ENCODE measurements at places on chromosomes 3 and 15.

DNA sequence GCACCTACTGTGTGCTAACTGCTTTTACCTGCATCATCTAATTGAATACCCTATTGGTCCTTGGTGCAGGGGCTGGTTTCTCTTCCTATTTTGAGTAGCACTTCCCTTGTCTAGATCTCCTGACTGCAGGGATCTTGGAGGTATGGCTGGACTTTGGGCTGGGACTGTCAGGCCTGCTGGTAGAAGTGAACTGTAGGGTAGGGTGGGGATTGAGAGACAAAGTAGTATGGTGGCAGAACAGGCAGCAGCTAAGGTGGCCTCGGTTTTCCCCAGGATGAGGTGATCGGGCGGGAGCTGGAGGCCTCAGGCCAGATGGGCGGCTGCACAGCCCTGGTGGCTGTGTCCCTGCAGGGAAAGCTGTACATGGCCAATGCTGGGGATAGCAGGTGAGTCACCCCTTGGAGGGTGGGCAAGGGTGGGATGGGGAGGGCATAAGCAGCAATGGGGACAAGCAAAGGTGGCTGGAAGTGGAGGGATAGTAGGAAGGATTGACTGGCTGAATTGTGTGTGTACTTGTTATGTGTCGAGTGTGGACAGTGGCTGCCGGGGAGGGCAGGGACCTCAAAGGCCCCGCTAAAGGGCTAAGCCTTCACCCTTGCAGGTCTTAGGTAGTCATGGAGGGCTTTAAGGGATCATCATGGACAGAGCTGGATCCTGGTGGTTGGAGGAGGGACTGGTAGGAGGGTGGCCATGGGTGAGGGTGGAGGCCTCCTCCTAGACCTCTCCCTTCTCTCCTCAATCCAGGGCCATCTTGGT, 2.0 kb downstream of the PPM1M start:
- no peak for DNase-seq

DNA sequence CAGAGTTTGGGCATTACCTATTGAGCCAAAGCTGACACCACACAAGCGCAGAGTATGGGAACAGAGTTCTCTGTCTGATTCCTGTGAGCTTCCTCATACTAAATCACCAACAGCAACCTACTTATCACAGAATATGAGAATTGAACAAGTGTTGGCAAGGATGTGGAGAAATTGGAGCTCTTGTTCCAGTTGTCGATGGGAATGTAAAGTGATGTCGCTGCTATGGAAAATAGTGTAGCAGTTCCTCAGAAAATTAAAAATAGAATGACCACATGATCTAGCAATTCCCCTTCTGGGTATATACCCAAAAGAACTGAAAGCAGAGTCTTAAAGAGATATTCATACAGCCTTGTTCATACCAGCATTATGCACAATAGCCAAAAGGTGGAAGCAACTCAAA, 33.4 kb downstream of the CD86 start:
- no peak for DNase-seq

GRCh38 chr3:30439451-30440053, 166.8 kb upstream of the TGFBR2 start:
- DNase-seq: no peak

DNA sequence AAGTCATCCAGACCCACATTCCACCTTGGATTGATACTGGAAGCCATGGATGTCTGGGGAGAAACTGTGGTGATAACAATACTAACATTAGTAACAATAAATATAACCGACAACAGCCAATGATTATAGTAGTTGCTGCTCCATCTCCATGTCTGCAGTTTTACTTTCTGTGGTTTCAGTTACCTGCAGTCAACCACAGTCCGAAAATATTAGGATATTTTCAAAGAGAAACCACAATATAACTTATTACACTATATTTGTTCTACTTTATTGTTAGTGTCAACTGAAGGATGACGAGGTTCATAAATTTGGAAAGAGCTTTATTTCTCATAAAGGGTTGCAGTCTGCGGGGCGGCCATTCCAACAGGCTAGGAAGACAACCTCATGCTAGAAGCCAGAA, 2.6 kb upstream of the NSMCE3 start:
- DNase-seq: no peak

- no peak for DNase-seq
These were observed 149.2 kb upstream of the CTNNB1 start for GRCh38 chr3:41050144-41050543.

- no peak for DNase-seq
These were observed 24.0 kb upstream of the TLE3 start for GRCh38 chr15:70121624-70122302.

- no peak for DNase-seq
These were observed 11.0 kb downstream of the LYSMD2 start for GRCh38 chr15:51726302-51727073.

DNA sequence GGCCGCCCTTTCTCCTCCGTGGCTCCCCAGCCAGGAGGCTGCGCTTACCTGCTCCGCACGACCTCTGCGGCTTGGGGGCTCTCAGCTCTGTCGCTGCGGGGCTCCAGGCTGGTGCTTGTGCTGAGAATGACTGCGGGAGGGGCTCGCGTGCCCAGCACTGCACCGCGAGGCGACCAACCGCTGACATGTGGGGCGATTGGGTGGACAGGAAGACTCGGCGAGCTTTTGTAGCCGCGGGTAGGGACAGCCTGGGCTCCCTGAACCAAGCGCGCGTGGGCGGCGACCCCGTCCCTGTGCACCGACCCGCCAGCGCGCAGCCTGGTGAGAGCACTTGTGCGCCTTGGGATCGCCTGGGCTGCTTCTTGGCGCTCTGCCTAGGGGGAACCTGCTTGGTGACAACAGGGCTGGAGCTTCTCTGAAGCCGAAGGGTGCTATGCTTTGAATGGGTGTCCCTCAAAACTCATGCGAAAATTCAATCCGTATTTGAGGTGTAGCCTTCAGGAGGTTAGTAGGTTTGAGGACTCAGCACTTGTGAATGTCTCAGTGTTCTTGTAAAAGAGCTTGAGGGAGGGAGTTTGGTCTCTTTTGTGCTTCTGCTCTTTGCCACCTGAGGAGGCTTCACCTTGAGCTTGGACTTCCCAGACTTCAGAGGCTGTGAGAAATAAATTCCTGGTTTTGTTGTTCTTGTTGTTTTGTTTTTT, 50.4 kb downstream of the IL12A start:
- no peak for DNase-seq

DNA sequence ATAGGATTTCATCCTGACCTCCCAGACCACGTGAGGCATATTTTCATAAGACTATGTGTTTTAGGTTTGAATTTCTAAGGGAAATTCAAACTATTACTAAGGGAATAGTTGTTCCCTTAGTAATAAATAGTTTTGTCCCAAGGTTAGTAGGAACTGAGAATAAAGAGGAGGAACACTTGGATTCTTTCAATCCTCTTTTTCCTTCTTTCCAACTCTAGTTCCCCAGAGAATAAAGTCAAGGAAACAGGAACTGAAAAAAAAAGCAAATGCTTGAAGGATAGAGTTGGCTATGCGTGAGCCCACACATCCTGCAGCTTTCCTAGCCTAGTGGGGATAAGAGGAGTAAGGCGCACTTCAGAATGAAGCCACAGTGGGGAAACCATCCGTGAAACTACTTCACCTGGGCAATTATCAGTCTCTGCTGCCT, 312.1 kb upstream of the TGFBR2 start:
- DNase-seq: no peak

DNA sequence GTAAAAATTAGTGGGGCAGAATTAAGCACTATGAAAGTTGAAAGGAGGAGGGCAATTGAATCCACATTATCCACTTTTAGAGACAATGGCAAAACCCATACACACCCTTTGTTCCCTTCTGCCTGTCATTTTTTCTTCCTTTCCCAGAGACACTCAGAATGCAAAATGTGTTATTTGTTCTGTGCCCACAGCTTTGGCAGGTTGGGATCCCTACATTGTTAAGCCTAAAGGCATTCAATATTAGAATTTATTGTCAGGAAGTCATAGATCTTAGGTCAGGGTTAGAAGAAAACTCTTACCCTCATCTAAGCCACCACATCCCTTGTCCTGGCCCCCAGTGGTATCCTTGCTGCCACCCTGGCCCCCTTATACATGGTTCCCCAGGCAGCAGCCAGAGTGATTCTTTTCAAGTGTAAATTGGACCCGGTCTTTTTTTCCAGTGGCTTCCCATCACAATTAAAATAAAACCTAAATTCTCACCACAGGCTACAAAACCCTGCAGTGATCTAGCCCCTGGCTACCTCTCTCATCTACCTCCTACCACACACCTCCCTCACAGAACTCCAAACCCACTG, 470.1 kb upstream of the ATP11B start:
- DNase-seq: no peak

GRCh38 chr3:134621854-134622253, 29.0 kb downstream of the KY start:
- no peak for DNase-seq

GRCh38 chr3:72186400-72186855, 401.5 kb upstream of the PROK2 start:
- DNase-seq: no peak

DNA sequence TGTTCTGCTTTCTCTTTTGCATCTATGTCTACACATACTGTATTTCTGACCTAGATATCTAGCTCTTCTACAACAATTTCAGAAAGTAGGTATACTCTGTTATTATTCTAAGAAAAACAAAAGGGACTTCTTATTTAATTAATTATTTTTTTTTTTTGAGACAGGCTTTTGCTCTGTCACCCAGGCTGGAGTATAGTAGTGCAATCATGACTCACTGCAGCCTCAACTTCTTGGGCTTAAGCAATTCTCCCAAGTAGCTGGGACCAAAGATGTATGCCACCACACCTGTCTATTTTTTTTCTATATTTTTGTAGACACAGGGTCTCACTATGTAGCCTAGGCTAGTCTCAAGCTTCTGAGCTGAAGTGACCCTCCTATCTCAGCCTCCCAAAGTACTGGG, 130.6 kb downstream of the MBNL1 start:
- no peak for DNase-seq

DNA sequence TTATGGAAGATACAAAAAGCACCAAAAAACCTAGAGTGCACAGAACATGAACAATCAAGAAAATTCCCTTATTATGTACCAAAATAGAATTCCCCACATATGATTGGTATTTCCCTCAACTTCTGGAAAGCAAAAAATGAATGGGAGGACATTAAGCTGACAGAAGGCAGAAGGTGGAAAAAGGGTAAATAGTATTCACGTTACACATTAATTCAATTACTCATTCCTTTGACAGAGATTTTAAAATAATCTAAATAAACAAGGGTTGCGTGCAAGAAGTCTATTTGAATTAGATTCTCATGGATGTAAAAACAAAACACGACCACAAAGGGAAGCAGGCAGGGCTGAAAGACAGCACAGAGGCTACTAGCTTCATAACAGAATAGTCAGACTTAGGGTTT, 260.5 kb upstream of the ZPLD1 start:
- no peak for DNase-seq

GRCh38 chr15:77514641-77515402, 94.1 kb downstream of the HMG20A start:
- DNase-seq: no peak

GRCh38 chr15:57477736-57478522, 101.6 kb downstream of the CGNL1 start:
- DNase-seq: no peak
